Activated CD4-positive, alpha-beta T cell treated with anti-CD3 and anti-CD28 coated beads, Interleukin-2, amount 50 U/mL, for 4 hours (primary cell): ENCODE measurements at places on chromosomes 7 and 10.
A peak's percentile ranks its signal among the peaks of the same experiment; 100 is the strongest.

DNA sequence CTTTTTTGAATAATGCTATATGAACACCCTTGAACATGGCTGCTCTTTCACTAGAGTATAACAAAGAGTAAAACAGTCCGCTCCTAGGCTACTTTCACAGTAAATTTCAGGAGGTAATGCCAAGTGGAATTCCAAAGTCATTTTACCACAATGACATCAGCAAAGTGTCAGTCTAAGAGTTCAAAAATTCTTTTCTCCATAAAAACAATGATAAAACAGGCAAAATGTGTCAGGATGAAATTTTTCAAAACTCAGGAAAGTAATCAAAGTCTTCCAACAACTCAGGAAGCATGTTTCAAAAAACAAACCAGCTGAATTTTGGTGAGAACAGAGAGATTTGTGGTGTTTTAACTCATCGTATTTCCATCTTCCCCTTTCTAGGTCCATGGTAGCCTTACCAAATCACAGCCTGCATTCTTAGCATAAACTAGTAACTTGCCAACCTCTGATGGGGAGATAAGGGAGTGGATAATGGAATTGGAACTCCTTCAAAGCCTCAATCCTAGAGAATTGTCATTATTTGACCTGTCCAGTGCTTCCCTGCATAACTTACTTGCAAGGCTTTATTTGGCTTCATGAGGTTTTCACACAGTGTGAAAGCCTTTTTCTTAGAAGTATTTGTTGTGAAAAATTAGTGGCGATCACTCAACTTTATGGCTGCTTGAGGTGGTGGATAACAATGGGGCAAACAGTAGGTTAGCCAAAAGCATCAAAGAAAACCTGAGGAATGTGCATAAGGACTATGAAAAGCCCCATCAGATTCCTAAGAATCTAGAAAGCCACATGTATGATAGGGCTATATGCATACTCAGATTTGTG is 302.7 kb downstream of the HDAC9 start:
- DNase-seq, result no peak

DNA sequence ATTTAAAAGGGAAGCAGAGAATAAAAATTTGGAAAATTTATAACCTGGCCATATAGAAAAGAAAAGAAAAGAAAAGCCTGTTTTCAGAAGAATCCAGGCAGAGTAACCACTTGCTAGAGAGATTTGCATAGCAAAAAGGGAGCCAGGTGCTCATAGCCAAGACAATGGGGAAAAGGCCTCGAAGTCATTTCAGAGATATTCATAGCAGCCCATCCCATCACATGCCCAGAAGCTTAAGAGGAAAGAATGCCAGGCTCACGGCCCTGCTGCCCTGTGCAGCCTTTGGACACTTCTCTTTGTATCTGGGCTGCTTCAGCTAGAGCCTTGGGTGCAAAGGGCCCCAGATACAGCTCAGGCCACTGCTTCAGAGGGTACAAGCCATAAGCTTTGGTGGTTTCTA is 159.8 kb downstream of the CCDC7 start:
- no peak for DNase-seq

DNA sequence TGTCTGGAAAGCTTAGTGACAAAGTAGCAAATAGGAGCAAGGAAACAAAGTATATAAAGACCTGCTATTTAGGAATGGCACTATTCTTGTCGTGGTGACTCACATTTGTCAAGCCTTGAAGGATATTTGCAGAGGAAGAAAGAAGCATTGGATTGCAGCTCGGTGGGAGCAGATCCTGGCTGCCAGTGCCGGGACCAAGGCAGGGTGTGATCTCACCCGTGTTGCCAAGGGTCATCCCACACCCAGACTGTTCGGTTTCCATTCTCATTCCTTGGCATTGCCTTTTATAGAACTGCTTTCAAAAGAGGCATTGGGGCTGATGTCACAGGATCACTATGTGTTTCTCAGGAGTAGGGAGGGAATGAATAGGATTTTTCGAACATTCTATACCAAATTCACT is 176.2 kb downstream of the GALNT17 start:
- DNase-seq, result no peak

GRCh38 chr10:22321156-22321923 is 441 bp downstream of the BMI1 start:
- DNase-seq, result peak; percentile 70

GRCh38 chr7:151520419-151521261 is 945 bp upstream of the RHEB start:
- peak; percentile 15 for DNase-seq

GRCh38 chr10:49260644-49261296 is 38.2 kb upstream of the C10orf71 start:
- DNase-seq, result no peak

GRCh38 chr10:988667-989545 is 672 bp downstream of the GTPBP4 start:
- peak; percentile 29 for DNase-seq

- DNase-seq, result no peak
These were observed 21.4 kb downstream of the SLF2 start for GRCh38 chr10:100934084-100934659.

DNA sequence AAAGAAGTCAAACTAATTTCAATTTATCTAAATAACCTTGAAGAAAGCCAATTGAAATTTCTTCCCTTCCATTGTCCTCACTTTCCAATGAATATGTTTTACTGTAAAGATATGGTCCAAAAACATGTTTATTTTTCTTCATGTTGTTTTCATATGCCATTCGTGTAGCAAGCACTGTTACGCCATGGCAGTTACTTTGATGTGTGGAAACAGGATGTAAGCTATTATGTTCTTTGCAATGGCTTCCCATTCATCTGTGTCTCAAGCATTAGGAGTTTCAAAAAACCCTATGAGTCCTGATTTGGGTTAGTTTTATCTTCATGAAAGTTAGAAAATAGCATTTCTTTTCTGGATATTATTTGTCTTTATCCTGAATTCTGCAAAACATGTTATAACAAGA is 31.0 kb downstream of the GPR141 start:
- no peak for DNase-seq

DNA sequence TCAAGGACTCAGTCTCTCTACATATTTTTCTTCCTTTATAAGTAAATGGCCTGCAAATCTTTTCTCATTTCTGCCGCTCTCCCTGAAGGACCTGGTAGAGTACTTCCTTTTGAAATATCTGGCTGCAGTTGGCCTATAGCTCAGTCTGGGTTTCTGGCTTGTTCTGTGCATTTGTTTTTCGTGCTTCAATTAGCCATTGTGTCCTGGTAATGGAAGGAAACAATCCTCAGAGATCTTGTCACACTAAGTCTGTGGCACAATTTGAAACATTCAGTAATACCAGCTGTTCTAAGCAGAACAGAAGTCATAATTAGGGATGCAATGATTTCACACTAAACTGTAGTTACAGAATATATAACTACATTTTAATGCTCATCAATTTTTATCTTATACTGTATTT is 545.0 kb downstream of the NRG3 start:
- DNase-seq, result no peak

DNA sequence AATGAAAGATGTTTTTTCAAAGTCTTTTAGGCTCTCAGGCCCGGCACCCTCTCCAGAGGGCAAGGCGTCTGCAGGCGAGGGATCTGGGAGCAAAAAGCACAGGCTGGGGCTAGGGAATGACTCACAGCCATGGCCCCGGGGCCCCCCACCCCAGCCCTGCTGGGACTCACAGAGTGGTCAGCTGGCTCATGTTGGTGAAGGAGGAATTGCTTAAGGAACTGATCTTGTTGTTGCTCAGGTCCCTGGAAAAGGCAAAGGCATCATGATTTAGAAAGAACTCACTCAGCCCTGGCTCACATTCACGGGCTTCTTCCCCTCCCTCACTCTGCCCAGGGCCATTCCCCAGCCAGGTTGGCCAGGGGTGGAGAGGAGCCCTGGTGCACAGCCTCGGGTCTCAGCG is 151.5 kb downstream of the SLIT1 start:
- no peak for DNase-seq

- DNase-seq, result no peak
These were observed 24.1 kb upstream of the AGK start for GRCh38 chr7:141527076-141527475.

DNA sequence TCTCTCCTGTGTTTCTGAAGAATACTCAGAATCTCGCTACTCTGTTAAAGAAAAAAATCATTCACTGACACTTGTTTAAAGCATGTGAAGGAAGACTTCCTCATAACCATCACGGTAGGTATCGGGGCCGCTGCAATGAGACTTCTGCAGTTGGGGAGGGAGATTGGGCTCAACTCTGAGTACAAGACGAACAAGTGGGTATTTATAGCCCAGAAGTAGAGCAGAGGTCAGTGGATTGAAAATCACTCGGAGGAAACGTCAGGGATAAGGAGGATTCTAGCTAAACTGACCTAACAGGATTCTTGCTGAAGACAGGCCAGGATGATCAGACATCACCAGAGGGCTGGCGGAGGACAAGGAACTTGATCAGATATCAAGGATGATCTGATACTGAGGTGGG is 33.3 kb downstream of the ITPRIP start:
- no peak for DNase-seq

DNA sequence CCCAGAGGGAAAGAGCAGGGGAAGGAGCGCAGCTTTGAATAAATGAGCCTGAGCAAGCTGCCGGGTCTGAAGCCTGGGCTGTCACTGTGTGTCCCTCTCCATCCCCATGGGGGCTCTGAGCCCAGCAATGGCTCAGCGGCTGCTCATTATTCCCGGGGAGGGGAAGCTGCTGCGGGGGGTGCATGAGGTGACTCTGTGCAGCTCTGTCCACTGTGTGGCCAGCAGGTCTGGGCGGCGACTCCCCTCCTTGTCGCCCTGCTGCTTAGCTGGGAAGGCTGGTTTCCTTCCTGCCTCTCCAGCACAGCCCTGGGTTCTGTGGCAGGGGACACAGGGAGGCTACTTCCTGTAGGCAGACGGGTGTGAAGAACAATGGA is 234.2 kb downstream of the PRPF18 start:
- no peak for DNase-seq

DNA sequence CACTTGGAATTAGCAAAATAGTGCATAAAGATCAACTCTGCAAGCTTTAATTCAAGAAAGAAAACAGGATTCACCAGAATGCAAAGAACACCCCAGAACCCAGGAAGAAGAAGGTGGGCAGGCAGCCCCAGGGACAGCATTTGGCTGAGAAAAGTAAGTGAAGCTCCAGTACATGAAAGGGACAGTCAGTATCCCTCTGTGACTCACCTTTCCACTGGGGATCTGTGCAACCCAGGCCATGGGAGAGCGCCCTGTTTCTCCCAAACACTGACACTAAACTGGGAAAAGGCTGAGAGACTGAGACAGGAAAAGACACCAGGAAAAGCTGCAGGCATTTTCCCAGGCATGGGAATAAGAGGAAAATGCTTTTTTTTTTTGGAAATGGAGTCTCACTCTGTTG is 28.2 kb downstream of the SNX13 start:
- DNase-seq, result no peak

DNA sequence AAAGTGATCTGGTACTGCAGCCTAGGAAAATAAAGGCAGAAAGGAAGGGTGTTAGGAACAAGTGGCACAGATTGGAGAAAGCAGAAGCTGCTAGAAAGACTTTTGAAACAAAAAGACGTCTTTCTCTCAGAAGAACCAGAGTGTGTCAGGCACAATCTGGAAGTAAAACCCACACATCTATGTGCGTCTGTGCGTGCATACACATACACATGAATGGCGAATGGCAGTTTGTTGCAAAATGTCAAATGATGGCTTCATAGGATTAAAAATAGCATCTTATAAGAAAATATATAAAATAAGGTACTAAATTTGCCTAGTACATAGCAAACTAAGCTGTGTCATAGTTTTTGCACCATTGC is 246.3 kb downstream of the CDK14 start:
- no peak for DNase-seq

DNA sequence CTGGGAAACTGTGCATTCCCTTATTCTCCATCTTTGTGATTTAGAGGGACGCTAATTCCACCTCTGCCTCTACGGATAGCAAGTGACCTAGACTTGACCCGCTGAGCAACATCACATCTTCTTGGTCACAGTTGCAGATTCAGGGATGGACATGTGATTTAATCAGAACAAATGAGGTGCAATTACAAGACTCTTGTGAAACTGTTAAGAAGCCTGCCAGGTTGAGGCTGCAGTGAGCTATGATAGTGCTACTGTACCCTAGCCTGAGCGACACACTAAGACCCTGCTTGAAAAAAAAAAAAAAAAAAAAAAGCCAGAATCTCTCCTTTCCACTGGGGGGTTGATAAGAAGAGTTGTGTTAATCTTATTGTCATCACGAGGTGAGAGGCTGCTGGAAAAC is 14.4 kb downstream of the MPLKIP start:
- no peak for DNase-seq

DNA sequence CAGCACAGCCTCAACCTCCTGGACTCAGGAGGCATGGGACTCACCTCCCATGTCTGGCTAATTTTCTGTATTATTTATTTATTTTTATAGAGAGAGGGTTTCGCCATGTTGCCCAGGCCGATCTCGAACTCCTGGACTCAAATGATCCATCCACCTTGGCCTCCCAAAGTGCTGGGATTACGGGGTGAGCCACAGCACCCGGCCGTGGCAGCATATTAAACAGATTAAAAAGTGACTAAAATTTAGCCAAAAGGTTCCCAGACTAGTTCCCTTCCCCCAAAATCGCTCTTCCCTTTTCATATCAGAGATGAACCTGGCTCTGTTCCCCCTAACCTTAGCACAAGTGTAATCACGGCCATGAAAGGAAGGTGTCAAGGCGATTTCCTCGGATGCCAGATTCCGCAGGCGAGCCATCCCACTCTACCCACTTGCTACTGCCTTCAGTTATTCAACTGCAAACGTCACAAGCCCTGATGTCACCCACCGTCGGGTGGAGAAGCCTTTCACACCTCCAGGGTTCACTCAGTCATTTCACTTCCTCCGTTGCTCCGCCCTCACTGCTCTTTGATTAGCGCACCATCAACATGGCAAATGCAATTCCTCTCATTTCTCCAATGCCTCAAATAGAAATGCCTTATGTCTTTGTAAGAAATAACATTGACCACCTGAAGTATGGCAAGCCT is 104.7 kb upstream of the RHEB start:
- no peak for DNase-seq

DNA sequence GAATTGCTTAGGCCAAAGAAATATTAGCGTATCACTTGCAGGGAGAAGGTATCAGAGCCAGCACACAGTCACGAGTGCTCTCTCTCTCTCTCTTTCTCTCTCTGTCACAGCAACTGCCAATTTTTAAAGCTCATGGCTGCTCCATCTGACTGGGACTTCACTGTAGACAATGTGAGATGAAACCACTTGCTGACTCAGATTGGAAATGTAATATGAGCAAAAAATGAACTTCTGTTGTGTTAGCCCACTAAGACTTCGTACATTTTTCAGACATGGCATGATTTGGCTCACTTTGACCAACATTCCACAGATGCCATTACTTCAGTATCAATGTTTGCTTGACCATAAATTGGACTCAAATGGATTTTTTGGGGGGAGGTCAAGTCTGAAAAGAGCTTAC is 68.1 kb downstream of the DGKB start:
- DNase-seq, result no peak

DNA sequence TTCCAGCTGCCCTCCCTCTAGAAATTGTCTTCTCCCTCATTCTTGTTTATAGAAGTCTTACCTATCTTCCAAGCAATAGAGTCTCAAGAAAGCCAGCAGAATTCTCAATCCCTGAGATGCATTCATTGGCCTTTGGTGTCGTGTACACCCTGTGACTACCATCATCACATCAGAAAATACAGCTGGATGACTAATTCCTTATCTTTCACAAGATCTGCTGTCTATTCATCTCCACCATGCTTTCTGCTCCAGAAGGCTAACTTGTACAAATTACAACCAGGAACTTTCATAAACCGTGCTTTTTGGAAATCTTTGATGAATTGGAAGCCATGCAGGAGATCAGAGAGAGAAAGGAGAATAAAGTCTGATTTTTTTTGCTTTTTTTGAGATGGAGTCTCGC is 1062.9 kb upstream of the GHITM start:
- DNase-seq, result no peak

- DNase-seq, result no peak
These were observed 202.6 kb upstream of the PPP2R2D start for GRCh38 chr10:131698232-131698631.

- DNase-seq, result no peak
These were observed 97.0 kb downstream of the NPSR1 start for GRCh38 chr7:34755008-34755407.
